NCI-H1436 (cell line): ENCODE measurements at places on chromosomes 3 and 15.

DNA sequence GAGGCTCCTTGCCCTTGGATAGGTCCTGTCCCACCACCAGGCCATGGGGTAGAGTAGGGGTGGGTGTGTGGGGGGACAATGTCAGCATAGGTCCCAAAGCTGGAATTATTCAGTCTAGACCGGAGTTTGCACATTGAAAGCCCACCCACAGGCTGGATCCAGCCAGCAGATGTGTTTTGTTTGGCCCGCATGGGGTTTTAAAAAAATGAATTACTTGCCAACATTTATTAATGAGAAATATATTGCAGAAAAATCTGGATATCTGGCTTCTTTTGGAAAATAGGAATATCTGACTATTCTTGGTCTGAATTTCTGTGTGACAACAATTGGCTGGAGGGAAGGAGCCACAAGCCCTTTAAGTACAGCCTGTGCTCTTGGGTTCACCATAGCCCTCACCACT is 17.3 kb upstream of the LRIG1 start:
- no peak for DNase-seq

GRCh38 chr3:185297867-185298266 is 44.0 kb upstream of the EHHADH start:
- no peak for DNase-seq

DNA sequence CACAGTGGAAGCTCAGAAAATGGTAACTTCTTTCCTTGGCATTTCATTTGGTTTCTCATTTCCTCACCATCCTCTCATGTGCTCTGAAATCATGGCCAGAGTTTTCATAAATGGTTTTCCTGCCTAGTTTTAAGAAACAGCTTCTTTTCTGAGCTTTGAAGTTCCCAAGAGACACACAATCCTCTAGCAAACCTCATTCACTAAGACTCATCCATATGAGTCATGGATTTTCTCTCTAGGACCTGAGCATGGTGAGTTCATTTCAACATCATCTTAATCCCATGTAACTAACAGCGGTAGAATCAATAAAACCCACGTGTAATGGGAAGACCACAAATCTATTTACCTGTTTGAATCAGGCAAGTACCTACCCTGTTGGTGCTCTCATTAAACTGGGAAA is 274.5 kb upstream of the LRTM1 start:
- DNase-seq: no peak

DNA sequence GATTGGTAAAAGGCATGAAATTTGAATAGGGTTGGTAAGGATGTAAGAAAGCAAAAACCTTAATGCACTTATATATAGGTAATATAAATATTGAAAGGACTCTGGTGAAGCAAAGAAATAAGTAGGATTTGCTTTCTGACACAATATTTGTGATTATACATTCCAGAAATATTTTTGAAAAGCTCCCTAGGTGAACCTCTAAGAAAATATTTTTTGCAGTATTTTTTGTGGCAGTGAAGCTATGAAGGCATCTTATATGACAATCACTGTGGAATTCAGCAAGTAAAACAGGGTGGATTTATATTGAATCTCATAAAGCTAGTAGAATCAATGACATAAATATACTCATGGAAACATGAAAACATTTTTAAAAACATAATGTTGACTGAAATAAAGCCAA is 119.6 kb upstream of the EPHA3 start:
- no peak for DNase-seq

DNA sequence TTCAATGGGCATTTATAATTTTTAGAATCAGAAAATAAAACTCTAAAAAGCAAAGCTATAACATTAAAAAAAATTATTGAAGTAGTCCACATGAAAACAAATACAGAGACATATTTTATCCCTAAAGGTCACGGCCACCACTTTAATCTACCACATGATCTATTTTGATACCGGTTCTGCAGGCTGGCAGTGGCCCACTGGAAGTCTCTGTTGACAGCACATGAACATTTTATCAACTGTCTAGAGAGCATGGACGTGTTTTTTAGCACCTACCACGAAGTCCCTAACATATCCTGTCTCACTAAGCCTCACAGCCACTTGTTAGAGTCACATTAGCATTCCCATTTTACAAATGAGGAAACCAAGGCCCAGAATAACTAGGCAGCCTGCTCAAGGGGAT is 1.8 kb upstream of the CPA3 start:
- DNase-seq: no peak

DNA sequence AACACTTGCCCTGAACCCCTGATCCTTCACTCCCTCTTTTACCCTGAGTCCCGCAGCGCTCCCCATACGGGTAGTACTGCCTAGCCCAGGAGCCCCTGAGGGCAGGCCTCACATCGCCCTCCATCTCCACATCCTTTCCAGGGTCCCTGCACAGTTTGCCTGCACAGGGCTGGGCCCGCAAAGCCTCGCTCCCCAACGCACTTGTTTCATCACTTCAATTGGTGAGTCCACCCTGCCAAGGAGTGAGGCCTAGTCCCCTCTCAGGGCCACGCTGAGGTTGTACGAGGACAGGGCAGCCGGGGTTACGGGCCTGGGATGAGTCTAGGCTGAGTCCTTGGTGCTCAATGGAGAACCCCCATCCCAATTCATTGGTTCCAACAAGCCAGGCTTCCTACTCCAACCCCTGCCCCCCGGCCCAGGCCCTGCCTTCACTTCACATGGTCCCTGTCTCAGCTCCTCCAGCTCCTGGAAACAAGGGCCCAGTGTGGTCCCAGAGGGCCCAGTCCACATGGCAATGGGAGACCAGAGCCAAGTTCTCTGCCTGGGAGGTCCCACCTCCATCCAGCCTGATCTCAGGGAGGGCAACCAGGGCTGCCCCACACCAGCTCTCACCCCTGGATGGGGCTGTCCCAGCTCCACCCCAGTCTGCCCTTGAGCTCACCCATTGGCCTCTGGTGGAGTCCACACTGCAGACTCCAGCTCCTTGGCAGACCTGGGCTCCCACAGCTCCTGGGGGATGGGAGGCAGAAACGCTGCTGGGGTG is 12.4 kb upstream of the CLK3 start:
- DNase-seq: no peak

GRCh38 chr15:64503640-64504039 is 43.3 kb downstream of the ZNF609 start:
- no peak for DNase-seq

GRCh38 chr3:90010341-90010740 is 902.9 kb downstream of the EPHA3 start:
- no peak for DNase-seq

DNA sequence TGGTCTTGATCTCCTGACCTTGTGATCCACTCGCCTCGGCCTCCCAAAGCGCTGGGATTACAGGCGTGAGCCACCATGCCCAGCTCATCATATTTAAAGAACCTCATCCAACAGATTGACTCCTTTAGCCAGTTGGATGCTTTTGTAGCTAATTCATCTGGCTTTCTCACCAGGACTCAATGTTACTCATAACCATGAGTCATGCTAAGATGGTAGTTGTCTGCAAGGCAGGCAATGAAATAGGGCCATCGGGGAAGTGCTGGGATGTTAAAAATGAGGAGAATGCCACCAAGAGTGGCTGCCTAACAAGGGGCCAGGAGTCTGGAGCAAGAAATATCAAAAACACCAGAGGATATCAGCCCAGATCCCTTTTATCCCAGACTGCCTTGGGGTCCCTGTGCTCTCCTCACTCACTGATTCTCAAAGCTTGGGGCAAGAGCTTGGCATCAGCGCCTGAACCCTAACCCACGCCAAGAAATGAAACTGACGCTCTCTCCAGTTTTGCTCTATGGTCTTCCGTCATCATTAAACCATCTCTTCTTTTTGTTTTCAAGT is 7.4 kb upstream of the PCOLCE2 start:
- DNase-seq: no peak

GRCh38 chr3:36557021-36557707 is 176.9 kb downstream of the STAC start:
- DNase-seq: no peak

- no peak for DNase-seq
Measured at GRCh38 chr3:150385296-150386242, 22.5 kb upstream of the TSC22D2 start.

- DNase-seq: no peak
Measured at GRCh38 chr3:155270063-155270462, 23.4 kb downstream of the STRIT1 start.

DNA sequence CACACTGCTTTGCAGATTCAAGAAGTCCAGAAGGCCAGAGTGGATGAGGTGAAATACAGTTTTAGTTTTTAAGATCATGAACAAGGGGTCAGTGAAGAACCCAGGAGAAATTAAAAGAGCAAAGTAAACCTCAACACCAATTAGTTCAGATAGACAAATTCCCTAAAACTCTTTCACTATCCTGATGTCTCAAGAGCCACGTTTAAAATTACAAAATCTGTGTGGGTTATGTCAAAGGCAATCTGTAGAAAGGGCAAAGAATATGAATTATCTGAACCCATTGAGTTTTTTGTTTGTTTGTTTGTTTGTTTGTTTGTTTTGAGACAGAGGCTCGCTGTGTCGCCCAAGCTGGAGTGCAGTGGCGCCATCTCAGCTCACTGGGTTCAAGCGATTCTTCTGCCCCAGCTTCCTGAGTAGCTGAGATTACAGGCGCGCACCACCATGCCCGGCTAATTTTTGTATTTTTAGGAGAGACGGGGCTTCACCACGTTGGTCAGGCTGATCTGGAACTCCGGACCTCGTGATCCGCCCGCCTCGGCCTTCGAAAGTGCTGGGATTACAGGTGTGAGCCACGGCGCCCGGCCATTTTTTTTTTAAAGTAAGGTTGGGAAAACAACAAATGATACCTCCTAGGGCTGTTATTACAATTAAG is 32.1 kb upstream of the ST3GAL6 start:
- no peak for DNase-seq

DNA sequence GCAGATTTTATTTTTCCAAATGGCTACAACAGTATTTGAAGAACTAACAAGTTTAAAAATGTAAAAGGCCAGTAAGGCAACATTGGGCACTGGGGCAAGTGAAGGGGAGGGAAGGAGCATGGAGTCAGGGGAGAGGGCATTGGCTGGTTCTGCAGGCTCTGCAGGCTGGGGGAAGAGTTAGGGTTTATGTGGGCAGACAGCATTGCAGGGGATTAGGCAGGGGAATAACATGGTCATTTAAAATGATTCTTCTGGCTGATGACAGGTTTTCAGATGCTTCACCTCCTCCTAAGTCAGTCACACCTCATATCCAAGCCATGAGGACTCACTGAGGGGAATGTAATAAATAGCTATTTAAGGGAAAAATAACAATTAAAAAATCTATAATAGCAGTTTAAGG is 52.6 kb downstream of the BTD start:
- no peak for DNase-seq

DNA sequence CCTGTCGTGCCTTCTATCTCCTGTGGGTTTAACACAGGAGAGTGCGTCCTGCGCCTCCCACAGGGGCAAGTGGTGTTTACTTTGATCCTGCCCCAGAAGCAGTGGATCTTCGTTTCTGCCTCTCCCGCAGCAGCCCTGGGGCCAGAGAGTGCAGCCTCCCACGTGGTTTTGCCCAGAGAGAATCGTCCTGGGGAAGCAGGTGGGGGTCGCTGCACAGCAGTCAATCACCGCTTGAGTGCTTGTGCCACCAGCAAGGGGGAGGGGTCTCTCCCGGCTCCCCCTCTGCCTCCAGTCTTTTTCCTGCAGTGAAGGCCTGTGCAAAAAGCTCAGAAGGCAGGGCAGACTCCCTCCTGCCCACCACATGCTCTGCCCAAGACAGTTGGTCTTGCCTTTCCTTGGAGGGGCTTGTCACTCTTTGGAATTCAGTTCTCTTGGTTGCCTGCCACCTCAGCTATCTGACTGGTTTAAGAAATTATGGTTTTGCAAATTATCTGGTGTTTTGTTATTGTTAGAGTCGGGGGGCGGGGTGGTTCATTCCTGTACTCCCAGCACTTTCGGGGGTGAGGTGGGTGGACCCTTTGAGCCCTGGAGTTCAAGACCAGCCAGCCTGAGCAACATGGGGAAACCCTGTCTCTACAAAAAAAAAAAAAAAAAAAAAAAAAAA is 26.9 kb downstream of the STOML1 start:
- DNase-seq: no peak

GRCh38 chr3:24004171-24004938 is 59.3 kb downstream of the NR1D2 start:
- DNase-seq: no peak

- no peak for DNase-seq
Measured at GRCh38 chr3:195551381-195551978, 8.4 kb upstream of the PPP1R2 start.
